Daoy (cell line): ENCODE measurements at places on chromosomes 11 and 22. TPM values are rescaled to one million over a fixed set of nuclear protein-coding genes. Genes with fewer than 3 reads are reported as not detected.

DNA sequence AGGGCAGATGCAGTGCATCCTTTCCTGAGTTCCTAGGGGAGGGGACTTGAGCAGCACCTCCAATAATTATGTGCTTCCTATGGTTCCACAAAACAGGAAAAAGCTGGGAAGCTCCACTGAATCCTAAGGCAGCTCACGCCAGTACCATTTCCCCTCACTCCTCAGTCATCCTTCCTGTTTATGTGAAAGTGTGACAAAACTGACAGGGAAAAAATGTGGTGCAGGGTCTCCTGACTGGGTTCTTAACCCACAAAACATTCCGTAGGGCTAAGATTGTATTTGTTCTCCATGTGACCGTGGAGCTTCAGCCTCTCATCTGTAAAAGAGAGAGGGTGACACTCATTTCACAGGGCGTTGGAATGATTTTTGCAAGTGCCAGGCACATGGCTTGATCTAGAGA, 12.2 kb upstream of the LYVE1 start:
- DNase-seq, result no peak

DNA sequence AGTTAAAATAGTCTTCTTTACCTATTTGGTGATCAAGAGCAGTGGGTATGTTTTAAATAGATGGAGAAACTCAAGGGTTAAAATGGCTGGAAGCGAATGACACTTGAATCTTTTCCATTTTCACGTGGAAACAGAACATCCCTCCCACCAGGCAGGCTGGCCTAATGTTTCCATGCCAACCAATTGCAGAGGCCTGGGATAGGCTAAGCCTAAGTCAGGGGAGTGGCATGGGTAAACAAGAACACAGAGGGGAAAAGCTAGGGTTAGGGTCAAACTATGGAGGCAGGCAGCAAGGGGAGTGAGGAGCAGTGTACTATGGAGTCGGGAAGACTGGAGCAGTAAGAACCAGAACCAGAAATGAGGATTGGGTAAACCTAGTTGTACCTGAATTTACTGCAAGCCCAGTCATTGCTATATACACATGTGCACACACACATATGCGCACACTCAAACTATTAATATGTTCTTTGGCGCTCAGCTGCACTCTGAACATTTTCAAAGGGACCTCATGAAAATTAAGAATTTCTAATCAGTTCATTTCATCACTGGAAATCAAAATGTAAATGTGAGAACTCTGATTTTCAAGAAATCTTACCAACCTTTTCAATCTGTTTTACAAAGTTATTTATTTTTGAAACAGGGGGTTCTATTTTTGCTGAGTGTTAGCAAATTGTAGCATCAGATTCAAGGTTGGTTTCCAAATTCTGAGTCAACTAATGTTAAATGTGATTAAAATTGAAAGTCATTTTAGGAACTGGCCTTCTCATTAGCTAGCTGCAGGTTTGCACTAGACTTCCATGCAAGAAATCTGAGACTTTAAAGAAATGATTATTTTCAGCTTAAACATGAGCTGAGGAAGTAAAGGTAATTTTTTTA, 327.0 kb upstream of the CCDC90B start:
- DNase-seq, result no peak

DNA sequence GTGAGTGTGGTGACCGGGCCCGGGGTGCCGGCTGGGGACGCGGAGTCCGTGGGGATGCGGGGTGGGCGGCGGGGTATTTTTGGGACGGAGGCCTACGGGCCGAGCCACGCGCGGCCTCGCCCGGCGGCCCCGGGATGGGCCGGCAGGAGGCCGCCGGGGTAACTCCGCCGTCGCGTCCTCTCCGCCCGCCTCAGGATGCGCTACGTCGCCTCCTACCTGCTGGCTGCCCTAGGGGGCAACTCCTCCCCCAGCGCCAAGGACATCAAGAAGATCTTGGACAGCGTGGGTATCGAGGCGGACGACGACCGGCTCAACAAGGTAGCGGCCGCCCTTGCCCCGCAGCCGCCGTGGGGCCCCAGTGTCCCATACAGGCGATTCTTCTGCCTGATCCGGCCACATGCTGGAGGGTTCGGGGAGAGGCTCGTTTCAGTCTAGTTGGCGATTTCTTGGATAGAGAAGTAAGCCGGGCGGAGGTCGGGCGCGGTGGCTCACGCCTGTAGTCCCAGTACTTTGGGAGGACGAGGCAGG, 337 bp downstream of the RPLP2 start:
- DNase-seq, result no peak

GRCh38 chr11:127627204-127627603, 626.6 kb upstream of the KIRREL3 start:
- DNase-seq, result no peak

- peak; percentile 21 for DNase-seq
Observed at GRCh38 chr11:61279934-61280659, 15.0 kb downstream of the VWCE start.

DNA sequence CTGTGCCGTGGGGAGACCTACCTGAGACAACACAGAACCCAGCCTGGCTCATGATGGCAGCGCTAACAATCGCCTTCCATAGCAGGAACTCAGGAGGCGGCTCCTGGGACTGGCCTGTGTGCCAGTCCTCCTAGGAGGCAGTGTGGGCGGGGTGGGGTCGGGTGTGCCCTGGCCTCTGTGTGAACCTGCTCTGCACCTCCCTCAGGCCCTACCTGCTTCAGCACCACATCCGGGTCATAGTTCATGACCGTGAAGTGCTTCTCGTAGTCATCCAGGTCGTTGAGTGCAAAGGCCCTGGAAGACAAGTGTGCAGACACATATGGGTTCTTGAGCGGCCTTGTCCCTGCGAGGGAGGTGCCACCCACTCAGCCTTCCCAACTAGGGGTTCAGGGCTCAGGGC, 15.3 kb downstream of the TTLL12 start:
- no peak for DNase-seq

DNA sequence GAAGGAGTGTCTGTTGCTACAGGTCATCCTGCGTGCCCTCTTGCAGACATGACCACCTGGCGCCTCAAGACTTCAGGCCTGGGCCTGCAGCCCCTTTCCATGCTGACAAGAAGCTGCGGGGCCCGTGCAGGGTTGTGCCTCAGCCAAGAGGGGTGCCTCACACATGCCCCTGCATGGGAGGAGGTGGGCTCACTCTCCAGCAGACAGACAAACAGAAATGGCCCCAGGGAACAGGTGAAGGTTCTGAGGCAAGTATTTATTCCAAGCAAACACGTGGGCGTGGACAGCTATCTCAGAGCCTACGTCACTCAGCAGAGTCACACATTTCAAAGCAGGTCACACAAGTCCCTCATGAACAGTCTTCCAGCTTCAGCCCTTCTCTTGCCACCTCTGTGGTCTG, 5.9 kb upstream of the SYCE3 start:
- DNase-seq, result no peak

MICAL2 gene
- total RNA-seq, result 135 and 178 TPM in 2 replicates

SPCS2 gene
- total RNA-seq, result 21.1 and 46.8 TPM in 2 replicates

SCUBE2 gene
- total RNA-seq, result 0.18 and 0.51 TPM in 2 replicates
